ENCODE measurements at places on chromosomes 6 and 20. TPM values are rescaled to one million over a fixed set of nuclear protein-coding genes. Genes with fewer than 3 reads are reported as not detected.

The ENPP3 gene
- total RNA-seq: 1.1 TPM

The ZBTB12 gene
- total RNA-seq: 6.4 TPM

The PLCB4 gene
- 22.9 TPM for total RNA-seq

The CYP39A1 gene
- total RNA-seq: 3.5 TPM

The KIF6 gene
- 0.78 TPM for total RNA-seq

The PSORS1C1 gene
- total RNA-seq: 0.10 TPM

The RNF5 gene
- 44.4 TPM for total RNA-seq

The THBS2 gene
- 65.8 TPM for total RNA-seq

The POPDC3 gene
- not detected for total RNA-seq

The MPC1 gene
- total RNA-seq: 53.9 TPM

The ACAT2 gene
- total RNA-seq: 42.1 TPM

The ARMH2 gene
- total RNA-seq: not detected

The HLA-DMB gene
- total RNA-seq: 31.0 TPM

The COL9A3 gene
- total RNA-seq: 5.1 TPM

The HLA-DPA1 gene
- 145 TPM for total RNA-seq

The ID4 gene
- 32.5 TPM for total RNA-seq

The GGTLC1 gene
- not detected for total RNA-seq

The WASF1 gene
- total RNA-seq: 5.9 TPM

The DEFB132 gene
- total RNA-seq: not detected

The MKKS gene
- 16.7 TPM for total RNA-seq

The MRS2 gene
- total RNA-seq: 29.5 TPM

The ZNF334 gene
- 18.7 TPM for total RNA-seq

The THEMIS gene
- 5.6 TPM for total RNA-seq

The WFDC12 gene
- not detected for total RNA-seq

The ADGRG6 gene
- total RNA-seq: 145 TPM

The ULBP2 gene
- 3.0 TPM for total RNA-seq

The TNNC2 gene
- total RNA-seq: 0.57 TPM

The MED20 gene
- total RNA-seq: 23.8 TPM

The GPLD1 gene
- total RNA-seq: 6.2 TPM

The EMILIN3 gene
- total RNA-seq: 2.0 TPM

The PTK7 gene
- 52.0 TPM for total RNA-seq

All from ureter (tissue), 1 donor.